NCI-H526 (cell line): ENCODE measurements at places on chromosomes 6 and 20.

DNA sequence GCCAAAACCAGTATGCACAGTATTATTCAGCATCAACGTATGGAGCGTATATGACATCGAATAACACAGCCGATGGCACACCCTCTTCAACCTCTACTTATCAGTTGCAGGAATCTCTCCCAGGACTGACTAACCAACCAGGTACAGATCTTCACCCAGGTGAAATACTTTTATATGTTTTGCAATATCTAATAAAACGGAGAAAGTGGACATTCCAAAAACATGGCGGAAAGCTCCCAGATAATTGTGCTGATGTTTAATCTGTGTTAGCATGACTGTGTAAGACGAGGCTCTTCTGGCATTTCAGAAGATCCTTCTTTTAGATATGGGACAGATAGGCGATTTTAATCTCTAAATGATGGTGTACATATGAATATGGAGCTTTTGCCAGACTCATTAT, 227.4 kb downstream of the EYA4 start:
- DNase-seq = no peak

GRCh38 chr6:51830666-51831065, 256.7 kb downstream of the PKHD1 start:
- DNase-seq = no peak

DNA sequence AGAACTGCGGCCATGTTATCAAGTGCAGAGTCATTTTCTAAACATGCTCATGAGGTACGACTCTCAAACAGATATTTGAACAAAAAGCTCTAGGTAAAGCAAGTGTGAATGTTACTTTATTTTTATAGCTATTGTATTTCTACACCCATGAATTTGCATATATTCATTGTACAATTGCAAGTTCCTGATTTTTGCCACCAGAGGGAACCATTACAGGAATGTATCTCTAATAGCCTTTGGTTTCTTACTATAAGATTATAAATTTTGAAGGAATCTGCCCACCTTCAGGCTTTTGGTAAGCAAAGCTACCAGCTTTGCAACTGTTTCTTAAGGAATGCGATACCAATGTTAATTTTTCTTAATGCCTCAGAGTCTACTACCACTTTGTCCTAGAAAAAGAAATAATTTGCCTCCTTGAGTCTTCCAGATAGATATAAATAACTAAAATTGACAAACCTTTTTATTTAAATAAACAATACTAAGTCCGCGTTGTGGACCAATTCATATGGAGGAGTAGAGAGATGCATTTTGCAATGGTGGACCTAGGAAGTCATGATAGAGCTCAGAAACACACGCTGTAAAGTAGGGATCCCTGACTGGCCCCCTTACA, 125.4 kb upstream of the SAMD5 start:
- peak; percentile 51 for DNase-seq

- DNase-seq = no peak
Measured at GRCh38 chr6:114987281-114987680, 644.5 kb upstream of the HS3ST5 start.
